ENCODE measurements at places on chromosomes 7 and 10.

- DNase-seq, result peak; percentile 52
These were observed 71.4 kb downstream of the NEURL1 start for GRCh38 chr10:103564776-103565520.

GRCh38 chr10:79352035-79352877 lies 5.0 kb downstream of the PPIF start:
- no peak for DNase-seq

GRCh38 chr7:137798073-137798763 lies 48.6 kb downstream of the DGKI start:
- DNase-seq, result peak; percentile 11

GRCh38 chr7:91771394-91771793 lies 109.1 kb downstream of the MTERF1 start:
- no peak for DNase-seq

DNA sequence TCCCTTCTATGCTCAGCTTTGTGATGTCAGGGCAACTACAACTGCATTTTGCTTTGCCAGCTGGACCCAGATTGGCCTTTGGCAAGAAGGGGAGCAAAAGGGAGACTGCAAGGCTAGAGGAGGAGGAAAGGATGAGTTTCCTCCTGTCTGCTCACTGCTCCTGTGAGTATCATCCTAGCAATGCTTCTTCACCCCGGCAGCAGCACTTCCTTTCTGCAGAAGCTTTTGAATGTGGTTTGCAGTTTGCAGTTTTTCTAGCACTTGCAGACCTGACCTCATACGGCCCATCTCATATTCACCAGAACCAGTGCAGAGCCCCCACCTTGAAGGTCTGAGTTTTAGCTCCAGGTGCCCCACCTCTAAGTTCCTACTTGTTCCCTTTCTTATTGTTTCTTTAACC lies 14.8 kb downstream of the C7orf33 start:
- no peak for DNase-seq

DNA sequence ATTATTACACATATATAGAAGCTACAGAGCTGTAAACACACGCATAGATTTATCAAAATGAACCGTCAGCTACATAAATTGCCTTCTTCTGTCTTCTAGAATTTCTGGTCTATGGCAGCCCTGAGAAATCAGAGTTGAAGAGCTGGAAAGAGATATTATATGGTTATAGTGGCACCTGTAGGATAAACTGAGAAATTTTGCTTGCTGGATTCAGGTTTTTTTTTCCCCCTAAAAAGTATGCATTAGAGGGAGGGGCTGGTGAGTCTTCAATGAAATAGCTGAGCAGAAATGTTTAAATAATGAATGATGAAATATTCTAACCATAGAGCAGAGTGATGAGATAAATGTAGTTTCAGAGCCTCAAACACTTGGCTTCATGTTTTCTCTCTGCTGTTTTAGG lies 78.0 kb upstream of the DYNC1I1 start:
- DNase-seq, result no peak

DNA sequence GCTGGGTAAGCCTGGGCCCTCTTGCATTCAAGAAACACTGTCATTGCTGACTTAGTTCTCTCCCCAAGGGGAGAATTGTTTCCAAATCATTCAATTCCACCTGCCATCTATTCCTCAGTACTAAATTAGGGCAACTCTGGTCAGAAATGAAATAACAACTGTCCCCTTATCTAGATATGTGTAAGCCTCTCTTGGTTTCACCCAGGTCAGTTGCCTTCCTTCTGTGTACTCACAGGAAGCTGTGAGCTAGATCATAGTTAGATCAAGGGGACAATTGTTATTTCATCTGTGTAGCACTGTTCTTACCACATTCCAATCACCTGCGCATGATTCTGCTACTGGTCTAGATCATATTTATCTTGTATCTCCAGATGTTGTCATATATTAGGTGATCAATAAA lies 483.0 kb upstream of the SORCS1 start:
- DNase-seq, result no peak

DNA sequence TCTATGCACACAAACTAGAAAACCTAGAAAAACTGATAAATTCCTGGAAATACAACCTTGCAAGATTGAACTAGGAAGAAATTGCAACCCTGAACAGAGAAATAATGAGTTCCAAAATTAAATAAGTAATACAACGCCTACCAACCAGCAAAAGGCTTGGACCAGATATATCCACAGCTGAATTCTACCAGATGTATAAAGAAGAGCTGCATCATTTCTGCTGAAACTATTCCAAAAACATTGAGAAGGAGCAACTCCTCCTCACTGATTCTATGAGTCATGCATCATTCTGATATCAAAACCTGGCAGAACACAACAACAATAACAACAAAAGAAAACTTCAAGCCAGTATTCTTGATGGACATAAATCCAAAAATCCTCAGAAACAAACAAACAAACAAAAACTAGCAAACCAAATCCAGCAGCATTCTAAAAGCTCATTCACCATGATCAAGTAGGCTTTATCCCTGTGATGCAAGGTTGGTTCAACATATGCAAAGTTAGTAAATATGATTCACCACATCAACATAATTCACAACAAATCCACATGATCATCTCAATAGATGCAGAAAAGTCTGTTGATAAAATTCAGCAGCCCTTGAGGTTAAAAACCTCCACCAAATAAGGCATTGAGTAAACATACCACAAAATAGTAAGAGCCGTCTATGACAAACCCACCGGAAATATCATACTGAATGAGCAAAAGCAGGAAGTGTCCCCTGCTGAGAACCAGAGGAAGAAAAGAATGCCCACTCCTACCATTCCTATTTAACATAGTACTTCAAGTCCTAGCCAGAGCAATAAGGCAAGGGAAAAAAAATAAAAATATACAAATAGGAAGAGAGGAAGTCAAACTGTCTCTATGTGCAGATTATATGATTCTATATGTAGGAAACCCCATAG lies 98.2 kb downstream of the PCDH15 start:
- DNase-seq, result no peak

- DNase-seq, result no peak
These were observed 70.9 kb upstream of the CCNY start for GRCh38 chr10:35265435-35265834.

DNA sequence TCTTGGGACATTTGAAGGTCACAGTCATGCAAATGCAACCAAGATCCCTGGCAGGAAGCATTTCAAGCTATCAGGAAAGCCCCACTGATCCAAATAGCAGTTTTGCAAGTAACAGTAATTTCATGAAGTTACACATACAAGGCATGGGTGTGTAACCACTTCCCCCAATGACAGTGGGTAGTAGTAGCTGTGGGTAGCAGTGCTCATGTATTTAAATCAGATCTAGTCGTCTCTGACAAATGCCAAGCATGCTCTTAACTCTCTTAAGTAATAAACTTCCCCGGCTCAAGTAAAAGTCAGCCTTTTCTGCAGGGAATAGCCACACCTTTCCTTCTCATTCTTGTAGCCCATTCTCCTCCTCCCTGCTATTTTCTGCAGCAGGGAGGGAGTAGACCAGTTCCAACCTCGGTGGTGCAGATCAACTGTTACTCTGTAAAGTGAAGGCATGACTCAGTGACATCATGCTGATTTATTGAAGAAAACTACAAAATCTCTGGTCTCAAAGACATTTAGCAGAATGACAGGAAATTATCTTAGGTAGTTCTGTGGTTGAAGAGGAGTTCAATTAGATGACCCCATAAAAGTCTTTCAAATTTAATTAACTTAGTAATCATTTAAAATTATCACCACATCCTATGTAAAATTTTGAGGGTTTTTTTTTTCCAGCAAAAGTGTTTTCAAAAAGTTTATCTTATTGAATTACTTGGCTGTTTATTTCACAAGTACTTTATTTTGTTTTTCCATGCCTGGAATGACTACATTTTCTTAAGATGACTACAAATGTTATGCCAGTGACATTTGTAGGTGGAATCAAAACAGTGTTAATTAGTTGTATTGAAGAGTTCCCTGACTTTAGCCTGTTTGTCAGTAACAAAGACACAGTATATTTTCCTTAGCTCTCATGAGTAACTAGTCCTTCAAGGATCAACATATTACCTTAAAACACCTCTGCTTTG lies 568.3 kb downstream of the INHBA start:
- DNase-seq, result peak; percentile 93

- DNase-seq, result no peak
These were observed 26.9 kb downstream of the VPS41 start for GRCh38 chr7:38881947-38882684.

DNA sequence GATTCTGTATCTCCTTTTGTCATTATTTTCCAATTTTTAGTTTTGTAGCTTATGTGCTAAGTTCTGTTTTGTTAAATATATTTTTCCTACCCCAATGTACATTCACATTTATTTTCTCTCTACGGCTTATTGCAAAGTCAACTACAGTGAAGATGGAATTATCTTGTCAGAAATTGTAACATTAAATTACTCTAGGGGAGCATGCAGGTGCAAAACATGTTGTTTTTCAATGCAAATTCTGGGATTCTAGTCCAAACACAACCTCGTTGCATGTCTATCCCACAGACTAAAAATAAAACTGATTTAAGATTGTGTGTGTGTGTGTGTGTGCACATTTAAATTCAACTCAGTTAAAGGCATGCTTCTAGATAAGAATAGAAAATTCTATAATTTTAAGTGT lies 529.1 kb upstream of the POM121L12 start:
- no peak for DNase-seq

GRCh38 chr7:12809476-12809875 lies 122.0 kb downstream of the ARL4A start:
- DNase-seq, result no peak

DNA sequence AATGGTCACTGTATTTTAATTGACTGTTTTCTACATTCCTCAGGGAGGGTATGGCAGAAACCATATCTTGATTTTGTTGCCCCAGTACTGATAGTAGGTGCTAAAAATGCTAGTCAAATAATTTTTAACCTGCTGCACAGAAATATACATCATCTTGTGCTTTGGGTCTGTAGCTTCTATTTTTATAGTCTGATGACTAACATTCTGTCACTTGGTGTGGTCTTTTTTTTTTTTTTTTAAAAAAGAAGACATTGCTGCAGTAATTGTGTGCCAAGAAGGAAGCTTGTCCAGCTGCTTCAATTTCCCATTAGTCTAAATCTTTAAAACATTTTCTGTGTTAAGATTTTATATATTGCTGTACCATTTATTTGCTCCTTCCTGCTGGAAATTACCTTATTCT lies 83.6 kb downstream of the ICA1 start:
- peak; percentile 40 for DNase-seq

DNA sequence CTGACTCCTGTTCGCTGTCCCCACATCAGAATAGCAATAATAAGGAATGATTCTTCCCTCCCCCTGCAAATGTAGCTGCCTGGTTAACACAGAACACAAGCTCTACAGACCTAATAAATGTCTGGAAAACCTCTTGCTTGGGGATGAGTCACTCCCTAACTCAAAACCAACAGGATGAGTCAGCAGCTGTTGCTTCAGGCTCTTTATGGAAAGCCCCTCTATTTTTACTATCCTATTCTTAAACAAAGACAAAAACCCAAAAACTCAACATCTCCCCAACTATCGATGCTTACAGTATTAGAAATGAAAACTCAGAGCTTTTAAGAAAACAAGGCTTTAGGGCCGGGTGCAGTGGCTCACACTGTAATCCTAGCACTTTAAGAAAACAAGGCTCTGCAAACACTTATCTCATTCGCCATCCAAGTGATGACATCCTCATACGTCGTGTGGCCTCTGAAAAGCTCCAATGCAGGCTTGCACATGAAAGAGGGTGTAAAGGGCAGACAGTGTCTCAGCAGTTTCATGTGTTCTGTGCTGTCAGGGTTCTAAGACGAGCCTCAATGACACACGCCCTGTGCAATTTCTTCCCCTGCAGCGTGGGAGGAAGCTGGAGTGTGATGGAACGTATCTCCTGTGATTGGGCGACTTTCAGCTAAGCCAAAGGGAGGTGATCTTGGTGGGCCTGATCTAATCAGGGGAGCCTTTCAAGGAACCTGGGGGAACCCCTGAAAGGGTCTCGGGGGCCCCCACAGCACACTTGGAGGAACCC lies 70.1 kb downstream of the AMZ1 start:
- peak; percentile 99 for DNase-seq

DNA sequence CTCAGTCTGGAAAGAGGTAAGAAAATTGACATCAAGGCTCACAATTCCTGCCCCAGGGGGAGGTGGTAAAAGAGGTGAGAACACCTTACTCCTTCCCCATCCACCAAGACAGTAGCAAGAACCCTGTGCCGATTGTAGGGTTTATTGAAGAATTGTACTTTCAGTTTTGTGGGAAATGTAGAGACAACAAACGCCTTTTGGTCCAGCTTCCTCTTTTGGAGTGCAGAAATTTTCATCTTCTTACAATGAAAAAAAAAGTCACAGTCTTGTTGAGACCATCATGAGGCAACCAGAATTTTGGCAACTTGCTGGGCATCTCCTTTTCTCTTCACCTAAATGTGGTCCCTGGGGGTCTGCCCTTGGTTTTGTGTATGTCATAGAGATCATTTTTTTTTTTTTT lies 217.7 kb downstream of the TMEM178B start:
- peak; percentile 5 for DNase-seq

DNA sequence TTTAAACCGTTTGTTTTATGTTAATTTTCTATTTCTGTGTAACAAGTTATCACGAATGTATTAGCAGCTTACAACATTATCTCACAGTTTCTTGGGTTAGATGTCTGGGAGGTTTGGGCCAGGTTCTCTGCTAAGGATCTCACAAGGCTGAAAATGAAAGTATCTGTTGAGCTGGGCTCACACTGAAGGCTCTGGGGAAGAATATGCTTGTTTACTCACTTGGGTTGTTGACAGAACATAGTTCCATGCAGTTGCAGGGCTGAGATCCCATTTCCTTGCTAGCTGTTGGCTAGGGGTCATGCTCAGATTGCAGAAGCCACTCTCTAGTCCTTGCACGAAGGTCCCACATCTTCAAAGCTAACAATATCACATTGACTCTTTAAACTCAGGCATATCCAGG lies 266.6 kb upstream of the GNAI1 start:
- no peak for DNase-seq

- DNase-seq, result no peak
These were observed 178.7 kb downstream of the CACNA2D1 start for GRCh38 chr7:82264783-82265305.

DNA sequence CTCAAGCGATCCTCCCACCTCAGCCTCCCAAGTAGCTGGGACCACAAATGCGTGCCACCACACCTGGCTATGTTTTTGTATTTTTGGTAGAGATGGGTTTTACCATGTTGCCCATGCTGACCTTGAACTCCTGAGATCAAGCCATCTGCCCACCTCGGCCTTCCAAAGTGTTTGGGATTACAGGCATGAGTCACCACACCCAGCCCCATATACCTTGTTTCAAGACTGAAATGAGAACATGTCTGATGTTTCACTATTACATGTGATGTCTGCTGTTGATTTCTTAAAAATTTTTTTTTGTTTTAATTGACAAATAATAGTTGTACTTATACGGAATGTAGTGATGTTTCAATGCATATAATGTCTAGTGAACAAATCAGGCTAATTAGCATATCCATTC lies 14.5 kb downstream of the KLHL7 start:
- no peak for DNase-seq

GRCh38 chr7:30877015-30877769 lies 34.5 kb upstream of the AQP1 start:
- DNase-seq, result peak; percentile 60

Data from inflammatory macrophage treated with lipopolysaccharide for 4 hours (primary cell).